Muscle of leg (tissue), 16 donors: ENCODE measurements at places on chromosomes 4 and X.

GRCh38 chr4:8168832-8169598 lies 10.4 kb upstream of the ABLIM2 start:
- peak; percentile 46 for DNase-seq

DNA sequence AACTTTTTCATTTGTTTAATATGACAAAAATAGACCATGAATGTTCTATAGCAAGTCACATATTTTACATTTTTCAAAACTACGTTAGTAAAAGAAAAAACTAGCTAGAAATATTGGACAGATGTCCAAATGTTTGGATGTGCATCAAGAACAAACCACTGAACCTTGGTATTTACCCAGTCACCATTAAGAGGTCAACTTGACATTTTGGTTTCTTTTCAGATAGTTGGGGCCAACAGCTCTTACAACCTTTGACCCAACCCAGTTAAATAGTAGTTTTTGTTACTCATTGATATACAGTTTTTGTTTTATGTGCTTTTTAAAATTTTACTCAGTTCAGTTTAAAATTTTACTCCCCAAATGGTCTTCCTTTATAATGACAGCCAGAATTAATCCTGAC lies 238.7 kb upstream of the TET2 start:
- DNase-seq = no peak

- DNase-seq = peak; percentile 0
These were observed 199.4 kb upstream of the TRAM1L1 start for GRCh38 chr4:117284736-117285135.

- no peak for DNase-seq
These were observed 89.6 kb downstream of the SORCS2 start for GRCh38 chr4:7281691-7282665.

DNA sequence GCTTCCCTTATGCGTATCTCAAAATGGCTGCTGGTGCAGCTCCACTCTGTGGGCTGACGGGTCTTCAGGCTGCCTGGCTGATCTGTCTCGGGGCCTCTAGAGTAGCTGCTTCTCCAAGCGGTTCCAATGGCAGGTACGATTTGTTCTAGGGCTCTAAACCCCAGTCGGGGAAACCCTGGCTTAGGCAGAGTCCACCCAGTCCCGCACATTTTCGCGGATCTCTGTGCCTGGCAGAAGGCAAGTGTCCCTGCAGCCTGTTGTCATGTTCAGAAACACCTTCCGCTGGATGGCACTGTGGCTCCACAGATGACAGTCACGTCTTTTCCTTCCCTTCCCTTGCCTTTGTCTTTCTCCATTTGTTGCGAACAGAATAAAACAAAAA lies 54.4 kb downstream of the NBDY start:
- peak; percentile 95 for DNase-seq

GRCh38 chr4:177975315-177975987 lies 533.2 kb upstream of the AGA start:
- DNase-seq = no peak

GRCh38 chrX:2666491-2666890 lies 24.6 kb upstream of the CD99 start:
- no peak for DNase-seq

- DNase-seq = no peak
These were observed 18.4 kb upstream of the SLC6A14 start for GRCh38 chrX:116417968-116418367.

DNA sequence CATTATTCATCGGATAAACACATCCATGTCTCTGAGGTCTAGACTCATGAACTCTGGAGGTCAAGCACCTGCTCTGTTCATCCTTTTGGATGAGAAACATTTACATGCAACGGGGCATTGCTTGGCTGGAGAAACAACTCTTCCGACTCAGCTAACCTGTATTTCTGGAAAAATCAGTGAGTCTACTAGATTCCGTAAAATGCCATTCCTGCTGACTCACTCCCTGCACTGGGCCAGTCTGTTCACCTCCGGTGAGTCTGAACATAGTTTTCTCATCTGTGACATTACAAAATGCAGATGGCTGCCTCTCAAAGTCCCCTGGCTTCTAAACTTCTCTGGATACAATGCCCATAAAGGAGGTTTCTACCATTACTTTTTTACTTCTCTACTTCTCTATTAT lies 185.7 kb upstream of the HS3ST1 start:
- DNase-seq = no peak

GRCh38 chr4:6535329-6535692 lies 39.7 kb upstream of the MAN2B2 start:
- no peak for DNase-seq

DNA sequence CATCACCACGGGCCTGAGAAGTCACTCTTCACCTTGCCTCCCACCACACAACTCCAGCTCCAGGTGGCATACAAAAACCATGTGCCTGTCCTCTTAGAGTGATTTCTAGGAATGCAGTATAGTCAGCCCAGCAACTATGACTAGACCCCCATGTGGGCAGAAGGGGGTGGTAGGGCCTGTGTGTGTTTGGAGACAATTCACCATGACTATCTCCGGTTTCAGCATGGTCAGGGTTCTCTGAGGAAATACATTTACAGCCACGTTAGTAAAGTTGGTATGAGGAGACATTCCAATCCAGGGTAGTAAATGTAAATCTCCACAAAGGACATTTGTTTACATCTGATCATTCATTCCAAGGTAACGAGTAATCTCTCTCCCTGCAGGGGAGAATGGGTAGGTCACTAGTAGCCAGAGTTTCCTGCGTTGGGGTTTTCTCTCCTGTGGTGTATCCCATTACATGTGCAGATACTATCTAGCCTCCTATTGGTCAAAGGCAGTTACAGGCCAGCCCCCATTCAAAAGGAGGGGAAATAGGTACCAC lies 4.2 kb upstream of the MTMR1 start:
- DNase-seq = no peak

GRCh38 chr4:10762561-10762960 lies 78.0 kb upstream of the CLNK start:
- DNase-seq = no peak

DNA sequence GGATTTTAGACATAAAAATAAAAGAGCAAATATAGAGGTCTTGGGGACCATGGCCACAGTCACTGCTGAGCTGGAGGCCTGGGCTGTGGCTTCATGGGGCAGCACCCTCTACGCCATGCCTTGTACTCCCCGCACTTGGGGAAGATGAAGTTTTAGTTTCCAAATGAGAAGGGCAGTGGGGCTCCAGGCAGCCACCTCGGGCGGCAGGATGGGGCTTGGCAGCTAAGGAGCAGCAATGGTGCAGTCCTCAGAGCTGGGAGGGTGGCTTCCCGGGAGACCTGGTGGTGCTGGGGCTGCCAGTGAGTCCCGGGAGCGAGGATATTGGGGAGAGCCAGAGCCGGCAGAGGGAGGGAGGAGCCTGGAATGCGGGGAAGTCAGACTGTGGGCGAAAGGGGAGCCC lies 2.4 kb downstream of the CXCR3 start:
- DNase-seq = no peak

DNA sequence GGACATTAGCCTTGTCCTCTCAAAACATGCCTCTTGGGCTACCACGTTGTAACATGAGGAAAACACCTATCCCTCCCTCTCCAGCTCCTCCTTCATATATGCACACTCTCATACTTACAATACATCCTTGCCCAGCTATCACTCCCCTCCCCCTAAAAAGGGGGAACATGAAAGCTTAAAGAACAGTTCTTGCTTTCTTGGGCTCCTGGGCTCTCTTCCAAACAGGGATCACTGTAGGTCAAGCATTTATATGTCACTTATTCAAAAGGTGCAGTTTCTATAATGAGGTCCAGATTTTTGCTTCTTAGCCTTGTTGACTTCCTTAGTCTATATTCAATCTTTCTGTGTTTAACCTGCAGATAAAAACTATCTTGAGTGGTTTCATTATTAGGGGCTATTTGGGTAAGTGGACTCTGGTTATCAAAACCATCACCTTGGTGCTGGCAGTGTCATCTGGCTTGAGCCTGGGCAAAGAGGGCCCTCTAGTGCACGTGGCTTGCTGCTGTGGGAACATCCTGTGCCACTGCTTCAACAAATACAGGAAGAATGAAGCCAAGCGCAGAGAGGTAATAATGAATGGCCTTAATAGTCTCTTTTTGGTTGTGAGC lies 119.4 kb downstream of the AKAP4 start:
- peak; percentile 26 for DNase-seq

DNA sequence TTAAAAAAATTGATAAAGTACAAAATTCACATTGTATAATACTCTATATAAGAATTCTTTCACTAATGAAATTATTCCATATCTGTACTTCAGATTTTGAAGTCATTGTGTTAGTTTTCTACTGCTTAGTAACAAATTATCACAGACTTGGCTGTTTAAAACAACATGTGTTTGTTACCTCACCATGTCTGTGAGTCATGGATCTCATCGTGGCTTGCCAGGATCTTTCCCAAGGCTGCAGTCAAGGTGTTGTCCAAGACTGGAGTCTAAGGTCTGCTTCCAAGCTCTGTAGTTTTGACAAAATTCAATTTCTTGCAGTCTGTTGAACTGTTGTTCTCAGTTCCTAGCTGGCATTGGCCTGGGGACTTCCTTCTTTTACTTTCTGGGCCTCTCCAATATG lies 1286.9 kb downstream of the ADGRL3 start:
- peak; percentile 28 for DNase-seq

DNA sequence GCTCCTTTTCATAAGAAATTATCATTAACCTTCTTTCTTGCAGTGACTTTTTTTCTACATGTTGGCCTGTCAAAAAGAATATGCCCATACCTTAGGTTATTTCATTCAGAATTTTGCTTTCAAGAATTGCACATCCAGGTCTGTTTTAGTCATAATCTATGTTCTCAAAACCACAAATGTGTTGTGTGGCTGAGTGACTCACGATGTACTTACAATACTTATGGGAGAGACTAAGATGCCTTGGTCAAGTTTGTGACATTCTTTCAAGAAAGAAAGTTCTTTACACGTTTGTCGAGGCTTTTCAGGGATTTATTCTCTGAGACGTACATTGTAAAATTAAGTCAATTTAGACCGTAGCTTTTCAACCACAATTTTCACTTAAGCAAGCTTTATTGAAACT lies 396.7 kb downstream of the FSTL5 start:
- DNase-seq = no peak

- no peak for DNase-seq
These were observed 22.8 kb downstream of the STAP1 start for GRCh38 chr4:67581208-67581857.

GRCh38 chr4:7003176-7003878 lies 39.8 kb upstream of the TADA2B start:
- DNase-seq = no peak

DNA sequence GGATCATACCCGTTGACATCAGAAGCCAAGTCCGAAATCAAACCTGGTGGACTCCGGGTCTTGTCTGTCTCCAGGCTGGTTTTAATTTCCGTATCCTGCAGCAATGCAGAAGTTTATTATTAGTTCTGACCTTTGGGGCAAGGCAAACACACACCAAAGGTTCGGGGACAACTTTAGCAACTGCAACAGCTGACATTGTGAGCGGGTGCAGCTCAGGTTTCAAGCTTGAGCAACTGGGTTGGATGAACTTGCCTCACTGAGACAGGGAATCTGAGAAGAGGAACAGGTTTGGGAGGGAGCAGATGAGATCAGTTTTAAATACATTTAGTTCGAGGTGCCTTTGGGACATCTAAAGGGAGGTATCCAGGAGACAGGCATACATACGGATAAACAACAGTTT lies 110.7 kb downstream of the GNL3L start:
- DNase-seq = peak; percentile 96
